Stomach (tissue), 19 donors: ENCODE measurements at places on chromosomes 12 and 14.

DNA sequence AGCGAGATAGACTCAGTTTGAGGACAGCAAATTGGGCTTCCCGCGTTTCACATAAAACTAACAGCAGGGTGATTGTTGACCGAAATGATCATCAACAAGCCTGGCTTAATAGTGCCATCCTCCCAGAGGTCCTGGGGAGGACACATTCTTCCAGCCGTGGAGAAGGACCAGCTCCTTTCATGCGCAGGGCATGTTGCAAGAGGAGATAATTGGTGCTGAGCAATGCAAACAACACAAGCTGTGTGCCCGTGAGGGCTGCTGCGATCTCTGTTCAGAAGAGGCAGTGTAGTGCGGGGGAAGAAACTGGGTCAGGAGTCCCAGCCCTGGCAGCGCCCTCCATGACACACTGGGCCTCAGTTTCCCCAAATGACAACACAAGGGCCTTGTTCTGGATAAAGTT, 54.3 kb downstream of the CCDC85C start:
- no peak for DNase-seq

DNA sequence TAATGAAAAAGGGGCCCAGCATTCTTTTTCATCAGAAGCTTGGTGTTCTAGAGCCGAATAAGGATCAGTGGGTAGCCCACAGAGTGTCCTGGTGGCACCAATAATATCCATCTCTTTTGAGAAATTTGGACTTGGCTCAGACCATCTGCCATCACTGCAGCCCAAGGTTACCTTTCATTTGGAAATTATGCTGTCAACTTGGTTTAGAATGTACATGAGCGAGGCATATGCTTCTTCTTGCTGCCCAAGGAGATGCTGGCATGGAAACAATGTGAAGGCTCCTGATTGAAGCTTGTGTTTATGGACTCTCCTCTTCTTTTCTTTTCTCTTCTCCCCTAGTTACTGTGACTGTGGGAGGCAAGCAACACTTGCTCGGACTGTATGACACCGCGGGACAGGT, 50.0 kb downstream of the GPHB5 start:
- no peak for DNase-seq

GRCh38 chr14:70000601-70001000, 121.4 kb downstream of the SMOC1 start:
- DNase-seq, result no peak

- DNase-seq, result no peak
These were observed 8.6 kb upstream of the DENR start for GRCh38 chr12:122743895-122744525.

DNA sequence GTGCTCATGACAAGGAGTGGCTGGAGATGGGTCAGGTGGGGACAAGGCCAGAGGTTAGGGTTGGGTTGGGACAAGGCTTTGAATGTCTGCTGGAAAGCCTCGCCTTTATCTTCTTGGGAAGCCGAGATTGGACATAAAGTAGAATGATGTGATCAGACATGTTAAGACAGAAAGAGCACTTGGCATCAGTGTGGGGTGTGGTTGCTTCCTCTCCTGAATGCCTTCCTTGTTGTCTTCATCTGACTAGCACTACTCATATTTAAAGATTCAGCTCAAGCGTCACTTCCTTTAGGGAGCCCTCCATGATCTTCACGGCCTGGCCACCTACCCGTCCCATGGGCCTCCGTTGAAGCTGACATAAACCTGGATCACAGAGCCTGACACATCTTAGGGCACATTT, 14.8 kb upstream of the C12orf75 start:
- no peak for DNase-seq

DNA sequence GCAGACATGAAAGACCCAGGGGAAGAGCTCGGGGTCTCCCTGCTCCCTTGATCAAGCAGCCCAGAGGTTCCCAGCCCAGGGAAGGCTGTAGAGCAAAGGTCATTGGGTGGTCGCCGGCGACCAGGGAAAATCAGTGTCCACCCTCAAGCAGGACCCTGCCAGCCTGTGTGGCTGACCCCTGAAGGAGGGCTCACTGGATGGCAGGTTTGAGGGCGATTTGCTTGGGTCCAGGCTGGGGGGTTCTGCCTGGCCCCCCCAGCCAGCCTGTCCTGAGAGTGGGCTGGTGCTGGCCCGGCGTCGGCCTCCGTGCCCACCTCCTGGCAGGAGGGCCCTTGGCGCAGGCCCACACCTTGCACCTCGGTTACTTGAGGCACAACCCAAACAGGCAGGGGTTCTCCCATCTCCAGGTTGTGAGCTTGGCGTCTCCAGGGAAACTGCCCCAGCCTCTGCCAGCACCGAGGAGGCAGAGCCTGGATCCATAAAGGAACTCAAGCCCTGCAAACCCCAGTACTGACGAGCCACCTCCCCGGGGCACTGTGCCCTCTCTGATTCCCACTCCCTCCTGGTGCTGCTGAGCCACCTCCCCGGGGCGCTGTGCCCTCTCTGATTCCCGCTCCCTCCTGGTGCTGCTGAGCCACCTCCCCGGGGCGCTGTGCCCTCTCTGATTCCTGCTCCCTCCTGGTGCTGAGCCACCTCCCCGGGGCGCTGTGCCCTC, 329.0 kb upstream of the SFSWAP start:
- no peak for DNase-seq

- no peak for DNase-seq
These were observed 10.2 kb upstream of the CMKLR1 start for GRCh38 chr12:108349278-108349688.

DNA sequence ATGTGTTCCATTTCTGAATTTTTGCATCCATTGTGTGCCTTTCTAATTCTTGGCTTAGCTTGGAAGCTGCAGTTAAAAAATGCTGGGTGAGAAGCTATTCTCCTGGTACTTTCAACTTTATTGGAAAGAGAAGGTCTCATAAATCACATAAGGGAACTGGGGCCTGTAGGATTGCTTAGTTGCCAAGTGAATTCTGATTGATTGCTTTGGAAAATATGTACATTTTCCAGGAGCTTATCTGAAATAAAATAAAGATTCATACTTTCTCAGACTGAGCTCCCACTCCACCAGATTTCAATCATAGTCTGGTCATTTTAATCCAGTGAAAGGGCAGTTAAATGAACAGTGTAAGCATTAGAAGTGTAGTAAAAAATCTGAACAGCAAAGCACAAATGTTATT, 50.0 kb upstream of the PRICKLE1 start:
- DNase-seq, result no peak

DNA sequence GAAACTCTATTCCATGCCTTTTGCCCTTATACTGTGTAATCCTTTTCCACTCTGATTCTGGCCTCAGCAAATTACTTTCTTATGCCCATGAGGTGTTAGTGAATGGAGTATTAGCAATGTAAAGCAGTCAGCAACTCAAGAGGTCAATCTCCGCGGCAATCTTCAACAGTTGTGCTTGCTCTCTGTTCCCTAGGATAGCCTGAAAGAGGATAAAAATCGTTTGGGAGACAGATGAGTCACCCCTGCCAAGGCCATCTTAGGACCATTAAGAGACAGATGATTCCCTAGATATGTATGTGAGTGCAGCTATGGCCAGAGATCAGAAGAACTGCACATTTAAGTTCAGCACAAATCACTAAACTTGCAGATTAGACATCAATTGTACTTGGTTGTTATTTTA, 1145.8 kb downstream of the GALC start:
- no peak for DNase-seq

GRCh38 chr12:76586764-76587395, 27.3 kb upstream of the OSBPL8 start:
- no peak for DNase-seq

- DNase-seq, result no peak
These were observed 36.6 kb downstream of the CRADD start for GRCh38 chr12:93713800-93714199.

- DNase-seq, result no peak
These were observed 19.0 kb downstream of the FAM181A start for GRCh38 chr14:93946104-93946503.

- no peak for DNase-seq
These were observed 287.3 kb downstream of the NAV3 start for GRCh38 chr12:78118036-78118435.

- no peak for DNase-seq
These were observed 181.5 kb upstream of the ARHGAP5 start for GRCh38 chr14:31895646-31896045.

GRCh38 chr12:83156815-83157214, 470.1 kb downstream of the TMTC2 start:
- no peak for DNase-seq

DNA sequence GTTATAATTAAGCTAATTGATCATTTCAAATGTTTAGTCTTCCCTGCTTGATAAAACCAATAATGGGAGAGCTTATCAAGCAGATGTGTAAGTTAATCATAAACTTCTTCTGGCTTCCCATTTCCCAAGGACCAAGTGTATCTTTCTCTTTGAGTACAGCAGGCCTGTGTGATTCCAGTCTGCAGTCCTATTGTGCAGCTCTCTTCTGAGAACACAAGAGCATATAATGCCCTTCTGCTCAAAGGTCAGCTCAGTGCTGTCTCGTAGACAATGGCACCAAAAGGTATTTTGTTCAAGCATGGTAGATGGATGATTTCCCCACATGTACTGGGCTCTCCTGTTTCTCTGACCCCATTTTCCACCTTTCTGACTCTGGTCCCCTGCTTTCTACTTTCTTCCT, 101.8 kb upstream of the DYRK2 start:
- DNase-seq, result no peak

GRCh38 chr14:53537422-53538315, 384.5 kb upstream of the DDHD1 start:
- DNase-seq, result no peak

- DNase-seq, result no peak
These were observed 13.2 kb downstream of the SETD3 start for GRCh38 chr14:99467336-99468078.

DNA sequence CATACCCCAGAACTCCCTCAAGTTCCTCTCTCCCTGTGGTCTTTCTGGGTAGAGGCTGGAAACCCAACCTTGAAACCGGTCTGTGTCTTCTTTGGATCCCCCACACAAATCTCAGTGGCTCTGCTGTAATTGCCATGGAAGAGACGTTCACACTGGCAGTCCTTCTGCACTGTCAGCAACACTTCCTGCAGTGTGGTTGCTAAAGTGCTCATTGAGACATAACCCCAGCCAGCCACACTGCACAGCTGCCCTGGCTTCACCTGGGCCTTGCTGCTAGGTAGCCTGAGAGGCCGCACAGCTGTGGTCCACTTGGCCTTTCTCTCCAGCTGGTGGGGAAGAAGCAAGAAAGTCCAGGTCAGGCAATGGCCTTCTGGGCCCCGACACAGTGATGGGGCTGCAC, 2.4 kb downstream of the GZMH start:
- DNase-seq, result no peak

- DNase-seq, result no peak
These were observed 4.4 kb downstream of the IPO8 start for GRCh38 chr12:30691122-30691879.

DNA sequence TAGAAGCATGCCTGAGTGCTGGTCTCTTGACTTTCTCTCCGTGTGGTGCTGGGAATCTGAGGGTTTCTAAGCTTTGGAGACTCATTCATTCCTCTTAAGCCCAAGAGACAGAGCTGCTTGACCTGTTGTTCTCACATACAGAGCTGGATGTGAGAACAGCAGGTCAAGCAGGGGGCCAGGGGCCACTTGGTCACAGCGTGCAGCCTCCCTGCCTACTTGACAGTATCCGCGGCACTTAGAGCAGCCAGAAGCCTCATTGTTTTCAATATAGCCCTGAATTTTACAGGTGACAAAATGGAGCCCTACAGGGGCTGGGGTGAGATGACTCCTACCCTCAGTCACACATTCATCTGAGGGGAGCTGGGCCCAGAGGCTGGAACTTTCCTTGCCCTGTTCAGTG, 88.9 kb downstream of the ESRRB start:
- no peak for DNase-seq

DNA sequence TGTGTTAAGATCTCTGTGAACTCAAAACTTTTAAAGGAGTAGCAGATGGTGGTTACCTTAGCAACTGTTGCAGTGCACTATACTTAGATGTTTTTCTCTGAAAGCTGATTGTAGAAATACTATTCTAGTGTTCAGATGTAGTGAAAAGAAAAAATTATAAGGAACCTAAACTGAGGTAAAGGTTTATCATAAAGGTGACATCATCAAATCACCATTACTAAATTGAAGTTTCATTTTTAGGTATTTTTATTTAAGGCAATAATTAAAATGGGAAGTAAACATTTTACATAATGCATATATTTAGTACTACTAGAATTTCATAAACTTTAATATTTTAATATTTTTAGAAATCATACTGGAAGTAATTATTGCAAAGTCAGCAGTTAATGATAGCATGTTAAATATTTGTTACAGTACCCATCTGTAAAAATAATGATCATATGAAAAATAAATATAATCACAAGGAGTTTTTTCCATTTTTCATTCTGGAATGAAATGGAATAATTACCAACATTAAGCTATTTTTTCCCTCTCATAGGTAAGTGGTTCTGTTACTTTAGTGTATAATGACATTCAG, 141.1 kb upstream of the NAV3 start:
- no peak for DNase-seq

- no peak for DNase-seq
These were observed 2.1 kb downstream of the TAOK3 start for GRCh38 chr12:118370601-118371000.

- no peak for DNase-seq
These were observed 11.2 kb downstream of the FAR2 start for GRCh38 chr12:29160230-29160629.

DNA sequence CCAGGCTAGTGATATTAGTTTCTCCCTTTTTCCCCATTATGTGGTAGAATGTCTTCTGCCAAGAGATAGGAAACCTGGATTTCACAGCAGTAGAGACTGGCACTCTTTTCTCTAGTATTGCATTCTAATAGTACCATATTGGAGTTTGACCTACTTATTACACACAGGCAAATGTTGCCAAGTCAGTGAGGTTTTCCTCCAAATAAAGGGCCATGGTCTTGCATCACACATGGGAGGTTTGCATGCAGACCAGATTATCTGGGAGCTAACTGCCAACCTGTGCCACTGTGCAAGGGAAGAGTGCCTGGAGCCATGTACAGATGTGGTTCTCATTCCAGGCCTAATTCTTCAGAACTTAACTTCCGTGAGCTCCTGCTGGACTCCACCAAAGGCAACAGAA, 113.3 kb downstream of the ANO6 start:
- no peak for DNase-seq

GRCh38 chr12:70853326-70853725, 67.2 kb downstream of the PTPRR start:
- peak; percentile 43 for DNase-seq

DNA sequence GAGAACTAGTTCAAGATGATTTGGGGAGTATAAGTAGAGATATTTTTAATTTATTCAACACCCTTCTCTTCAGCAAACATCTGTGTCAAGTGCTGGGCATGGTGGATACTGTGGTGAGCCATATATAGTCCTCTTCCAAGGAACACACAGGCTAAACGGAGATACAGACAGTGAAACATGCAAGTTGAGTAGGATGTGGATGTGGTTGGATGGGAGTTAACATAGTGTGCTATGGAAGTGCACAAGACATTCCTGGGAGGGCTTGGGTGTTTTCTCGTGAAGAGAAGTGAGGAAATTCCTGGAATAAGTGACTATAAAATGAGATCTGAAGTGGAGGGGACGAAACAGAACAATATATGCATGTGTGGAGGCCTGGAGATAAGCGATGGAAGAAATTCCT, 181.1 kb upstream of the NPAS3 start:
- no peak for DNase-seq

- DNase-seq, result no peak
These were observed 70.5 kb downstream of the TRIM9 start for GRCh38 chr14:51024377-51024776.

GRCh38 chr12:87801860-87802720, 227.1 kb downstream of the C12orf50 start:
- DNase-seq, result peak; percentile 47
